ENCODE measurements at places on chromosomes 5 and 9. TPM values are rescaled to one million over a fixed set of nuclear protein-coding genes. Genes with fewer than 3 reads are reported as not detected.

DNA sequence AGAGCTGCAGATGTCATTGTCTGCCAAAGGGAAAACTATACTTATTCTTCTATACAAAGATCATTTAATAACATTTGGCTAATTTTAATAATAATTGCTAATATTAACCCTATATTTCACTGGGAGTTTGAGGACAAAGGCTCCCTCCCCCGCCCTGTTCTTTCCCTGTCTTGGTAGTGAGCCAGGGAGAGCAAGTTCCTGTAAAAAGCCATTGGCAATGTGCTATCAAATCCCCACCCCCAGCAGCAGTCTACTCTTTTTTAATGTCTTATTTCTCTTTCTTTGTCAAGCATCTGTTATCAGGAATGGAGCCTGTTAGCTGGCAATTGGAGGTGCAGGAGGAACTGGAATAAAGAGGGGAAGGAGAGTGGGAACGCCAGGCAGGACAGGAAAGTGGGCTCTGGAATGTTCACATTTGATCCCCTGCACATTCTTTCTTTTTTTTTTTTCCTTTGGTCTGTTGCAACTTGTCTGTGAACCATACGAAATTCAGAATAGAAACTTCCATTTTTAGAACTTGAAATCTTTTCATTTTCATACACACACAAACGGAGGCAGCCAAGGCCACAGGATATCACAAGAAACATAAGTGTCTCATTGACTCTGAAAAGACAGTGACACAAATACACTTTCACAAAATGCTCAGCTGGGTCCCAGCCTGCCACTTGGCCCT is 664.8 kb upstream of the ZNF608 start:
- DNase-seq, result no peak

- DNase-seq, result no peak
Measured at GRCh38 chr5:137730336-137730735, 5.6 kb downstream of the KLHL3 start.

GRCh38 chr5:123364441-123365155 is 58.6 kb downstream of the CEP120 start:
- DNase-seq, result no peak

DNA sequence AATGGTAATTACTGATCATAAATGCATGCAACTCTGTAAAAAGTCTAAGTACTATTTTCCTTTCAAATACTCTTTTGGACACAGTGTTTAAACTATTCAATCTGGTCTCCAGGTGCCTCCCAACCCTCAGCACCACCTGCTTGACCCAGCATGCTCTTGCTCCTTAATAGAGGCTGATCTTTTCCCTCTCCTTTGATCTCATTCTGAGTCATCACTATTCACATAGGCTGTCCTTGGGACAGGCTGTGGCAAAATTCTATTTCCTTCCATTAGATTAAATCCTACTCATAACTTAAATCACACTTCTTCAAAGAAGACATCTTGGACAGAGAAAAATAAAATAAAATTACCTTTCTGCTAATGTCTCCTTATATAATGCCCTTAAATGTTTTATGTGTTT is 199.4 kb upstream of the ST8SIA4 start:
- DNase-seq, result no peak

DNA sequence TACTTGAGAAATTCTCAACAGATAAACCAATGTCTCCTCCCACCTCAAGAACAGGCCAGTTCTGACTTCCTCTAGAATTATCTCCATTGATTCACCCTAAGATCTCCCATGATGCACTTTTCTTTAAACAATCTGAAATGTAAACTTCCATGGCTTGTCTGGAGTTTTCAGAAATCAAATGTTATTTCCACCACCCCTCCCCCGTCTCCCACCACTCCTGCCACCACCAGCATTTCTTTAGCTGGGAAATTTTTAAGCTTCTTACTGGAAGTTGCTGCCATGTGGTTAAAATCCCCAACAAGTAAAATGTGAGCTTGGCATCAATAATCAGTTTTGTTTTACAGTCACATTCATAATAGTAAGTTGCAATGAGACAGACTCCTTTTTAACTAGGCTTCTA is 32.8 kb upstream of the BASP1 start:
- DNase-seq, result no peak

- DNase-seq, result no peak
Measured at GRCh38 chr9:12965303-12965702, 190.5 kb downstream of the LURAP1L start.

DNA sequence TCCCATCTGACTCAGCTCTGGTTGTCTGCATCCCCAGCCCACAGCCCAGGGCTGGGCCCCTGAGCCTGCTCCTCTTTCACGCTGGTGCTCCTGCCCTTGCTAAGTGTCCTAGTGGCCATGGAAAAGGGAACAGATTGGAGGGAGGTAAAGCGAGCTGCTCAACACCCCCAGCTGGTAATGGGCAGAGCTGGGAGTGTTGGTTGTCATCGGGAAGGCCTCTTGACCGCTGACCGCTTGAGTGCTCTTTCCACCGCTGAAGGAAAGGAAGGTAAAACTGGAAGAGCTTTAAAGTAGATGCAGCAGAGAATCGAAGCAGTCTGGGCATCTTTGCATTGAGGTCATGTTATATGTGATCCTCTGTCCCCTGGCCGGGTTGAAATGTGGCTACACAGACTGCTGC is 60.2 kb downstream of the CRB2 start:
- no peak for DNase-seq

Gene SPINK1
- not detected for polyA plus RNA-seq

Gene COL15A1
- 0.54 TPM for polyA plus RNA-seq

Gene PCDHGA9
- not detected for polyA plus RNA-seq

Gene F12
- polyA plus RNA-seq, result not detected

Data from immature natural killer cell (primary cell).